ENCODE measurements at places on chromosomes 4 and X.

- DNase-seq = no peak
Measured at GRCh38 chr4:143743591-143743990, 43.1 kb upstream of the FREM3 start.

DNA sequence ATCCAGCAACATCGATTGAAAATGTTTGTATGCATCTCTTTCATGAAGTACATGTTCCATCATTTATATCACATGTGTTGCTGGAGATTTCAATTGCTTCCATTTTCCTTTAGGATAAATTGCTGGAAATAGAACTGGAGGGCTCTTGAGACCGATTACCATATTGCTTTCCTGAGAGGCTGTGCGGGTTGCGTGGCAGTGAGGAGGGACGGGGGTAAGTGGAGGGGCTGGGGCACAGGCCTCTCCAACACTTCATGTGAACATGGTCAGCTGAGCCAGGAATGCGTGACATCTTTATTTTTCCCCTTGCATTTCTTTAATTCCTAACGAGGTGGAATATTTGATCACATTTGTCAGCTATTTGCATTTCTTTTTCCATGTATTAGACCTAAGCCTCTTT lies 144.6 kb downstream of the TBL1X start:
- no peak for DNase-seq

DNA sequence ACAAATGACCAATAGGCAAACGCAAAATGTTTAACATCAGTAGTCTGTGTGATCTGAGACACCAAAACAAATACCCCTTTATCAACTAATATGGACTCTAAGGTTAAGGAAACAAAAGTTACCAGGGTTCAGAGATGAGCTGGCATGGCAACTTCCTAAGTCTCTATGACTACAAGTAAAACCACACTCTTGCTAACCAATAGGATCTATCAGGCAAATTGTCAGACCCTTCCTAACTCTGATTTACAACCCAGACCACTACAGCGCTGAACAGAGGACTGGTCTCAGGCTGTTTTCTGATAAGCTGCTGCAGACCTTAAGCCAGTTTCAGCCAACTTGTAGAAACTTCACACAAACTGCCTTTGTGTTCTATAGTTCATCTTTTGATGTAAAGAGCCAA lies 608.0 kb downstream of the TLL1 start:
- no peak for DNase-seq

DNA sequence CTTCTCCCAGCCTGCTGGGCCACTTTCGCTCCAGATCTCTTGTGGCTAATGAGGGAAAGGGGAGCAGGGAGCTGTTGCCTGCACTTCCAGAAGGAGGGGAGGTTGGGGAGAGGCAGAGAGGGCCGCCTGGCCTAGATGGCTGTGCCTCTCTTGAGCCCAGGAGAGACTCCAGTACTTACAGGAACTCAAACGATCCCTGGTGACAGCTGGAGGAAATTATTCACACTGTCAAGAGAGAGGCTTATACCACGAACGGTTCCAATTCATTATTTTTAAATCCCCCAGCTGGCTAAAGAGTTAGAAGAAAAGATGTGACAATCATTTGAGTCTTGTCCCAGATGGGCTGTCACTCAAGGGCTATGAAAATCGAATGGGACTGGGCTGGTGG lies 96.1 kb downstream of the PHKA2 start:
- no peak for DNase-seq

DNA sequence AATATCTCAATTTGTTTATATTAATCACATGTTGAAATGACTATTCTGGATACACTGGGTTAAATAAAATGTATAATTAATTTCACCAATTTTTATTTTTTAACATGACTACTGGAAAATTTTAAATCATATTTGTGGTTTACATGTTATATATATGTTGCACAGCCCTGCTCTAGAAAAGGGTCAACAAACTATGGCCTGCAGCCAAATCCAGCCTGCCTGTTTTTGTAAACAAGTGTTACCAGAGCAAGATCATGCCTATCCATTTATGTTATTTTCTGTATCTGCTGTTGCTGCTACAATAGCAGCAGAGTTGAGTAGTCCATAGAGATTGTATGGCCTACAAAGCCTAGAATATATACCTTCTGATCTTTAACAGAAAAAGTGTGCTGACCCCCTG lies 1.2 kb downstream of the TCEANC start:
- no peak for DNase-seq

DNA sequence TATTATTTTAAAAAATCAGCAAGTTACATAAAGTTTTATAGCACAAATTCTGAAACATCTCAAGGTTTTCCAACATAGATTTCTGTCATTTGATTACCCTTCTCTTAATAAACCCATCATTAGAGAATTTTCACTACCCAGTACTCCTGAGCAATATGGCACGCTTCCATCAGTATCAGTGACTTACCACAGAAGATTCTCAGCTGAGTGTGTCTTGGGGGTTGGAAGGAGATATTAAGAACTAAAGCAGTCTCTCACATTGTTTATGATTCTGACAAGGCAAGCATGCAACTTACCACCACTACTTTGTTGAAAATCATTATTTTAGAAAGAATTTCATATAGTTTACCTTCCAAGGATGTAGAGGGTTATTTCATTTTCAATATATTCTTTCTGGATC lies 67.7 kb downstream of the INPP4B start:
- no peak for DNase-seq
